GM04503 (cell line): ENCODE measurements at places on chromosomes 11 and 22.

GRCh38 chr11:119324189-119324588, 7.3 kb upstream of the MCAM start:
- no peak for DNase-seq

DNA sequence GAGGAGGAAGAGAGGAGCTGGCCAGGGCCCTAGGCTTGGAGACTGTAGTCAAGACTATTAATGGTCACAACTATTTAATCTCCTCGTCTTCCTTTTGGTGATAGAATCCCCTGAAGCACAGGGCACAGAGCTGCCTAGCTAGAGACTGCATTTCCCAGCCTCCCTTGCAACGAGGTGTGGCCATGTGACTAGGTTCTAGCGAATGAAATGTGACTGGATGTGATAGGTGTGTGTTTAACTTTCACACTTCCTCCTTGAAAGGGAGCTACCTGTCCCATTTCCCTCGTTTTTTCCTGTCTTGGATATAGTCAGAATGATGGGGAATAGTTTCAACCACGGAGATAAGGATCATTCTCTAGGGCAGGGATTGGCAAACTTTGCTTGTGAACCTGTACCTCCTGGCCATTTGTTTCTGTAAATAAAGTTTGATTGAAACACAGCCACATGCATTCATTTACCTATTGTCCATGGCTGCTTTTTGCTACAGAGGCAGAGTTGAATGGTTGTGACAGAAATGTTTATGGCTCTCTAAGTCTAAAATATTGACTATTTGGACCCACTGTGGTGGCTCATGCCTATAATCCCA, 313.5 kb downstream of the MIAT start:
- DNase-seq, result no peak

DNA sequence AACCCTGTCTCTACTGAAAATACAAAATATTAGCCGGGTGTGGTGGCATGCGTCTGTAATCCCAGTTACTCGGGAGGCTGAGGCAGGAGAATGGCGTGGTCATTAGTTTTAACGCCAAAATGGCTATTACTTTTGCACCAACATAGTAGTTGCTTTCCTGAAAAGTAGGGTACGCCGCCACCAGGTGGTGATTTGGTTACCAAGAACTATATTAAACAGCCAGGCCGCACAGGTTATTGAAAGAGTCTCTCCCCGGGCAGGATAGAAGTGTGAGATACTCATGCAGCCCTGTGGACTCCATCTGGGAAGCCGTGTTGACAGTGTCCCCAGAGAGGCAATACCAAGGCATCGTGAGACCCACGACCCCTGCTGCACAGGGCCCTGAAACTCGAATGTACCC, 24.6 kb upstream of the LRRC32 start:
- DNase-seq, result no peak

GRCh38 chr22:42808521-42808920, 48.6 kb downstream of the ARFGAP3 start:
- no peak for DNase-seq

GRCh38 chr11:57648801-57649735, 644 bp downstream of the YPEL4 start:
- no peak for DNase-seq

DNA sequence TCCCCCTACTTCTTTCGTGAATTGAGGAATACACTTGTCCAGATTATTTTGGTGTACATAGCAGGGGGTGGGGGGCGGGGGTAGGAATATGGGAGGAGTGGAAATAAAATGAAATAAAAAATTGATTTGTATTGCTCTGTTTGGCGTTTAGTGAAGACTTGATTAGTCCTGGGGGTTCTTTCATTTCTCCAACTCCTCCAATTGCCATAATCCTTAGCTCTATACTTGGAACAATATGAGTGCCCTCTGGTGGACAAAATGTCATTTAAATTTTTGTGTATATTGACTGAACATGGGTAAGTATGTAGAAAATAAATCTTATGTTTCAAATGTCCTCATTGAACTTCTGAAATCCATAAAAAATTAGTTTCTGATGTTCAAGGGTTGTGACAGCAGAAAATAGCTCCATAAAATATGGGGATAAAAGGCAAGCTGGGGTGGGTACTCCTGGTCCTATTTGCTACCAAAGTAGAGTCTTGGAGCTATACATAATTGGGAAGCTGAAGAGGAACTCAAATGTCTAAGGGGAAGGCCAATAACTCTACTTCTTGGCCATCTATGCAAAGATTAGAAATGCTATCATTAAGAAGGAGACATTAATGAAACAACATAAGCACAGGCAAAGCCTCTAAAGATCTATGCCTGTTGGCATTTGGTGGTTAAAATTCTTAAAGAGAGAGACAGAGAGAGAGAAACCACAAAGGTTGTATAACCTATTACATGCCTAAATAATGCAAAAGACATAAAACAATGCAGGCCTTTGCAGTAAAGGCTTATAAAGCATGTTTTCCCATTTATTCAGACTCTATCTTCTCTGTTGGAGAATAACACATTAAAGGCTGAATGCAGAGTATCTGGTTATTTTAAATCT, 421.6 kb downstream of the METTL15 start:
- DNase-seq, result no peak

DNA sequence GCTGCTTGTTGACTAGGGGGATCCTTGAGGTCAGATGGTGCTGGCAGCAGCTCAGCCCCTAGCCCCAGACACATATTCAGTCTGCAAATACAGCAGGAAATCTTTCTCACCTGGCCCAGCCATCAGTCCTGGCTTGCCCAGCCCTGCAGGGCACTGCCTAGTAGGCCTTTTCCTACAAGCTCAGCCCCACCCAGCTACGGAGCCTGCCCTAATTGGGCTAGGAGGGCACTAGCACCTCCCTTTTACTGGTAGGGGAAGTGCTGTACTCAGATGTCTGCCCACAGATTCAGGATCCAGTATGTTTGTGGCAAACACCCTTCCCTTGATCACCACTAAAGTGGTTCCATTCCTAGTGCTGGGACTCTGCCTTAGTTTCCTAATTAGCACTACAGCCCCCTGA, 257.1 kb upstream of the CADM1 start:
- DNase-seq, result no peak

DNA sequence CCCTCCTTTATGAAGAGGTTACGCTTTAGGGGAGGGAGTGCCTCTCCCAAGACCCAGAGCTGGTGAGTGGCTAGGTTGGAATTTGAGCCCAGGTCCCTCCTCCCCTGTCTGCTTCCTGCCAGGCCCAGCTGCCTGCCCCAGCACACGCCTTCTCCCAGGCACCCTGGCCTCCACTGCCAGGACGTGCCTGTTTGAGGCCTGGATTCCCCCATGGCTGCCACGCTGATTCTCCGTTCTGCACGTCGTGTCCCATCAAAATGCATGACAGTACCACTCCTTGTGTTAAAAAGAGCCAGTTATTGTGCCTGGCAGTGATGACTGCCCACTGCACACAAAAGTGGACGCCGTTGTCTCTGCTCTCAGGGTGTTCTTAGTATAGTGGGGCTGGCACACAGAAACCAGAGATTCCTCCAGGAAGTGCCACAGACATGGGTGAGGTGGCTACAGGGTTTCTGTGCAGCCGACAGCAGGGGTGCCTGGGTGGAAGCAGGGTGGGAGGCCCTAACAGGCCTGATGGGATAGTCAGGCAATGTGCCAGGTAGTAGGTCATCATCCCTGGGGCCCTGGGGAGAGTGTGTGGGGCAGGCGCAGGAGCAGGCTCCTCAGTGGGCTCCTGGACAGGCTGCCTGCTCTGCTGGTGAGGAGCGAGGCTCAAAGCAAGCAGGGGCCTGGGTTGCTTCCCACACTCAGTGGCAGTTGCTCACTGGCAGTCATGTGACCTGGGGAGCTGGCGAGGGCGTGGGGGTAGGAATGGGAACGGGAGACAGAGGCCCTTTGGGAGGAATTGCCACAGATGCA, 24.2 kb downstream of the MED15 start:
- peak; percentile 73 for DNase-seq

- DNase-seq, result no peak
Measured at GRCh38 chr22:48279461-48279756, 1517.0 kb downstream of the TBC1D22A start.

- no peak for DNase-seq
Measured at GRCh38 chr22:44442186-44442815, 55.7 kb downstream of the RTL6 start.

DNA sequence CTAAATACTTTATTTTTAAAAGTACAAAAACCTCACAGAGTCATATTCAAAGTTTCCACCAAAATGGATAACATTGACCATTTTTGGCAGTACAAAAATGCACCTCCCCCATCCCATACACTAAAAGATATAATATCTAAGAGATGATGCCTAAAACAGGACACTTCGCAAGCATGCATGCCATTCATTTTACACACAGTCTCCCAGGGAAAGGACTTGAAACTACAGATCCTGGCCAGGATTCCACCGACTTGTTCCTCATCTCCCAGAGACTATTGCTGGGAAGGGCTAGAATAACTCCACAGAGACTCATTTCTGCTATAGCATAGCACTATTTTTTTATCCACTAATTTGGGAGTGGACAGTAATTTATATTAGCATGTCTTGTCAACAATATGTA, 81.7 kb downstream of the MTNR1B start:
- DNase-seq, result no peak

DNA sequence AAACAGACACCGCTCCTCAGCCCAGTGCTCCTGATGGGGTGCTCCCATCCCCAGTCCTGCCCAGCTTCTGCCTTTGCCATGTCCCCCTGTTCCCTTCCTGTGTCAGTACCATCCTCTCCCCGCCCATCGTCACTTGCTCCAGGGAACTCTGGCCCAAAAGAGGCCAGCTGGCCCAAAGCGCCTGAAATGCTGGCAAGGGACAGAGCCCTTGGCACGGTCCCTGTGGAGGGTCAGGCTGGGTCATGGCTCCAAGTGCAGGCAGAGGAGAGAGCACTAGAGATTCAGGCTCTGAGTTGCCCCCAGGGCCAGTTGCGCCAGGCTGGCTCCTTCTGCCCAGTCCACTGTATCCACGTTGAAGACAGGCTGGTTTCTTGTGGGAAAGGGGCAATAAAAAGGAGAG, 8.4 kb upstream of the HDHD5 start:
- no peak for DNase-seq

- DNase-seq, result no peak
Measured at GRCh38 chr11:44002191-44003093, 45.3 kb upstream of the ACCSL start.

DNA sequence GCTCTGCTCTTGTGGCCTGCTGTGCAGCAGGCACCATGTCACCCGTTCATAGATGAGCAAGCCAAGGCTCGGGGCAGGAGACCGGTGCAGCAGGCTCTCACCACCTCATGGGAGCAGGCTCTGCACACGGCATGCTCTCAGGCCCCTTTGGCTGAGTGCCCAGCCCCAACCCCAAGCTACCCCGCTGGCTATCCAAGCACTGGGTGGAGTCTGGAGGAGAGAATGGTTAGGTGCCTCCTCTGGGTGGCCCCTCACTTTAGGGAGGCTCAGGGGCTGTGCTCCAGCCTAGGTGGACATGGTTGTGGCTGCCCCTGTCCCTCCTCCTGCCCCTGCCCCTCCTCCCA, 199.9 kb downstream of the IGLL1 start:
- no peak for DNase-seq

GRCh38 chr22:25019427-25020184, 67.1 kb downstream of the KIAA1671 start:
- DNase-seq, result no peak

DNA sequence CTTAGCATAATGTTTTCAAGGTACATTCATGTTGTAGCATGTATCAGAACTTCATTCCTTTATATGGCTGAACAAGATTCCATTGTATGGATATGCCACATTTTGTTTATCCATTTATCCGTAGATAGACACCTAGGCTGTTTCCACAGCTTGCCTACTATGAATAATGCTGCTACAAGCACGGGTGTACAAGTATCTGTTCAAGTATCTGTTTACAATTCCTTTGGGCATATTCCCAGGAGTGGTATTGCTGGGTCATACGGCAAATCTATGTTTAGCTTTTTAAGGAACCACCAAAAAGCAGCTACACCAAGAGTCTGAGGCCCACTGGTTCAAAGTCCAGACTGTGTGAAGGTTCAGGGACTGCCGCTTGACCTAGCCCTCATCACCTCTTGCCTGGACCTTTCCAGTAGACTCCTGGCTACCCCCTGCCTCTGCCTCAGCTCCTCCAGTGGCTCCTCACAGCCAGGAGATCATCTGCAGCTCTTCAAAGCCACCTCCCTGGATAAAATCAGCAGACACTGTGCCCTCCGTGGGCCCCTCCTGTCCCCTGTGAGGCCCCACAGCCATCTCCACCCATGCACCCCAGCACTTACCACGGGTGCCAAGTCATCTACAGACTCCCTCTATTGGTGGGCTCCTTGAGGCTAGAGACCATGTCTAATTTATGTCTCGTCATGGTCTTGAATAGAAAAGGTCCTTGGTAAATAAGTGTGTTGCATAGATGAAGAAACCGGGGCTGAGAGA, 160.3 kb downstream of the MN1 start:
- no peak for DNase-seq

- no peak for DNase-seq
Measured at GRCh38 chr11:63589000-63589399, 25.2 kb downstream of the PLAAT3 start.

DNA sequence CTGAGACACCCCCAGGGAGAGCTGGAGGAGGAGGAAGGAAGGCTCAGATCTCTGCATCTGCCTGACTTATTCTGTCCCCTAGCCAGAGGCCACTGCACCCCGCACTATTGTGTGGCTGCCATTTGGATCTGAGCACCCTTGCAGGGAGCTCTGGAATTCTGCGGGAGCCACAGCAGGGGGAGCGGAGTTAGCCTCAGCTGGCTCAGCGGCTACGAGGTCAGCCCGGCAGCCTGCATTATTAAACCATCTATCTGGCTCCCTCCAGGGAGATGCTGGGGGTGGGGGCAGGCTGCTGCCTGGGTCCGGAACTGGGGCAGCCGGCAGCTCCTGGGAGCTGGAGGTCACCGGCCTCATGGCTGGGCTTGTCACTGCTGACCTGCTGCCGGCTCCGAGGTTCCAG, 6.5 kb upstream of the ELFN2 start:
- DNase-seq, result no peak

- DNase-seq, result no peak
Measured at GRCh38 chr11:61695917-61696316, 15.7 kb downstream of the DAGLA start.

GRCh38 chr22:26892166-26893041, 235.0 kb downstream of the MIAT start:
- DNase-seq, result no peak

- DNase-seq, result no peak
Measured at GRCh38 chr22:24498824-24499223, 3.7 kb downstream of the UPB1 start.

DNA sequence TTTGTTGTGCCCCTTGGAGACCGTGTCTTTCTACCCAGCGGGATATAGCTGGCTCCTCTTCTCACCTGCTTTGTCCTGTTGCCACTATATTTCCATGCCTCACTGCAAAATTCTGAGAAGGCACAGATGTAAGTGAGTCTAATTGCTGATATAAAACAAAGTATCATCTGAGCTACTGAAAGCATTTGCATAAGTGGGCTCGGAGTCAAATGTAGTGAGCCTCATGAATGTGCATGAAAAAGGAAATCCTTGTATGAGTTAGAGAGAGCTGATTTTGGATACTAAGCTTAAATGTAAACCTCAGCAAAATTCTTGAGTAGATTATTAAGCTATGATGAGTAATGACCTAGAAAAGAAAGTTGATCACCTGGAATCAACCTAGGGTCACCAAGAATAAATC, 13.9 kb downstream of the OVCH2 start:
- DNase-seq, result no peak
